ENCODE measurements at places on chromosomes 1 and 21.

DNA sequence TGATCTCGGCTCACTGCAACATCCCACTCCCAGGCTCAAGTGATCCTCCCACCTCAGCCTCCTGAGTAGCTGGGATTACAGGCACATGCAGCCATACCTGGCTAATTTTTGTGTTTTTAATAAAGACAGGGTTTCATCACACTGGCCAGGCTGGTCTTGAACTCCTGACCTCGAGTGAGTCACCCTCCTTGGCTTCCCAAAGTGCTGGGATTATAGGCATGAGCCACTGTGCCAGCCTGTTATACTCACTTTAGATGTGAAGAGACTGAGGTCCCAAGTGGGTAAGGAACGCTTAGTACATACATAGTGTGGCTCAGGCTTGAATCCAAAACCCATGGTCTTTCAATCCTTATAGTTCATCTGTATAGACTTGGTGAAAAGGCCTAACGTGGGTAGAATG is 63.7 kb upstream of the EPS8L3 start:
- no peak for DNase-seq

DNA sequence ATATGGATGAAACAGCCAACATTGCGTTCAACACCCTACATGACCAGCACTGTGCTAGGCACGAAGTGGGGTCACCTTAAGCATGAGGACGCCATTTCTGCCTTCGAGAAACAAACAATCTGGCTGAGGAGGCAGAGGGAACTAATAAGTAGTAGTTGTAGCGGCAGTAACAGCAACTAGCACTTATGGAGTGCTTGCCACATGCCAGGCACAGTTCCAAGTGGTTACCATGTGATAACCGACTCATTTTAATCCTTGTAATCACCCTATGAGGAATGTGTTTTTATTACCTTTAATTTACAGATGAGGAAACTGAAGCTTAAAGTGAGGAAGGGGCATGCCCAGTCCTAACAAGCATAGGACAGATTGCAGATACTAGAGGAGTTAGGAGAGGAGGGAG is 33.7 kb downstream of the KCND3 start:
- DNase-seq = no peak

DNA sequence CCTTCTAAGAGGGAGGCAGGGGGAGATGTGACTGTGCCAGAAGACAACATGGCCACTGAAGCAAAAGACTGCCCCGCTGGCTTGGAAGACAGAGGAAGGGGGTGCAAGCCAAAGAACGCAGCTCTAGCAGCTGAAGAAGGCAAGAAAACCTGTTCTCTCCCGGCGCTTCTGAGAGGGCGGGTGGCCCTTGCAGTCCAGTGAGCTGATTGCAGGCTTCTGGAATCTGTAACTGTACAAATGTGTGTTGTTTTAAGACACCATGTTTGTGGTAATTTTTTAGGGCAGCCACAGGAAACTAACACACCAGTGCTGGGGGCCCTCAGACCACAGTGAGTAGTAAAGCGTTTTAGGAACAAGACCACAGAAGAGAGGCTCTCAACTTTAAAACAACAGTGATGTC is 47.0 kb downstream of the CD46 start:
- no peak for DNase-seq

- DNase-seq = peak; percentile 45
Measured at GRCh38 chr1:923131-923990, at the start of gene SAMD11. TSS of gene SAMD11 (plus strand) at chr1:923923. CDS start at chr1:924432, 509 bp downstream.

GRCh38 chr1:226181996-226182714 is 4.4 kb downstream of the ACBD3 start:
- no peak for DNase-seq

GRCh38 chr1:20640183-20640597 is 6.9 kb downstream of the PINK1 start:
- DNase-seq = no peak

DNA sequence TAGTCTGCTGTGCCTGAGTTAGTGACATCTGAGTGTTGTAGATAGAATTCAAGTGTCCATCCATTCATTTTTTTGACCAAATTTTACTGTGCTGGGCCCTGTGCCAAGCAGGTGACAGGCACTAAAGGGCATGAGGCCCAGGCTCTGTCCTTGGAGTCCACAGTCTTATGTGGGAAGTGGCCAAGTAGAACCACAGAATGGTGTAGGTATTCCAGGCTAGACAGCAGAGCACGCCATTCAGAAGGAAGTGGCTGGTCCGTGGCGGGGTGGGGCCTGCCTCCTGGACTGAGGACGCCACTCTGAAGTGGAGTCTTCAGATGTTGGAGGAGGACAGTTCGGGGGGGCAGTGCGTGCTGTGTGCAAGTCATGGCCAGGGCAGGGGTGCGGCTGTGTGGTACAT is 68.9 kb upstream of the ACTL8 start:
- no peak for DNase-seq

DNA sequence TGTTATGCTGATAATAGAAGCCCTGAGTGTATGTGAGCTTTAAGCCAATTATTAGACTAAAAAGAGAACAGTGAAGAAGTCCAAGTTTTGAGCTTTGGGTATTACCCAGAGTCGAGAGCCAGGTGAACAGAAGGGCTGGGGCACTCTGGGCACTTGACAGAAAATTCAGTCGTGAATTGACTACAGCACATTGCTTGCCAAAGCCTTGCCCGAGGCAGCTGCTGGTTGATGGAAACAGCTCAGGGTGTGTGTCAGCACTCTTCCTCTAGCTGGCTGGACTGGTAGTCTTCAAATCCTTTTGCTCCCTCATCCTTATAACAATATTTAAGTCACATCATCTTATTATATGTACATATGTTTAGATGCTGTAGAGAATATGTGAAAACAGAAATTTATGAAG is 21.3 kb downstream of the PDE4B start:
- DNase-seq = no peak

DNA sequence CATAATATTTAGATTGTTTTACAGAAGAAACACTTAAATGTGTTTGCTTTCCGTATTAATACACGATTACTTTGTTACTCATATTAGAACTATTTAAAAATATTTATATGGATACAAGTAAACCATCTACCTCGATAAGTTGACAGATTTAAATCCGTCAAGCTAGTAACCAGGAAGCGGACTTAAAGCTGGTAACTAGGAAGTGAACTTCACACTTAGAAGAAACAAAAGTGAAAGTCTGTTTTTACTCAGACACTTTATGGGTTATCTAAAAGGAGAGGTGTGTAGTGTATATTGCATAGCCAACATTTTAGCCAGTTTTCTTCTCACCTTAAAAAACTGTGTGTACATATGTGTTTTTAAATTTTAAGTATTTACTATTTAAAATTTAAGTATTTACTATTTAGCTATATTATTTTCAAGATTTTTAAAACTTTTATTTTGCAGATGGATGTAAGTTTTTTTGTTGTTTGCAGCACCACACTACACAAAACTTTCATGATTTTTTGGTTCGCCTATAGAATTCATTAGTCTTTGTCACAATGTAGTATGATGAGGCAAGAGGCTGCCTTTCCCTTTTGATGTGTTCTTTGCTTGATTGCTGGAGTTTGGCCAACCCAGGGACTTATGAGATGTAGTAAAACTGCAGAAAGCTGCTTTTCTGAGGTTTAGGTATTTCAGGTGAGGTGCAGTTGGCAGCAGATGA is 2.7 kb downstream of the USP25 start:
- no peak for DNase-seq

GRCh38 chr1:70265946-70266345 is 44.8 kb downstream of the SRSF11 start:
- no peak for DNase-seq

GRCh38 chr1:5599541-5599940 is 392.7 kb downstream of the NPHP4 start:
- no peak for DNase-seq

GRCh38 chr1:161311595-161312181 is 1.9 kb upstream of the MPZ start:
- no peak for DNase-seq

- DNase-seq = peak; percentile 70
Measured at GRCh38 chr21:44892536-44893277, 19.2 kb upstream of the PTTG1IP start.

- no peak for DNase-seq
Measured at GRCh38 chr1:58753431-58753866, 30.4 kb downstream of the JUN start.

DNA sequence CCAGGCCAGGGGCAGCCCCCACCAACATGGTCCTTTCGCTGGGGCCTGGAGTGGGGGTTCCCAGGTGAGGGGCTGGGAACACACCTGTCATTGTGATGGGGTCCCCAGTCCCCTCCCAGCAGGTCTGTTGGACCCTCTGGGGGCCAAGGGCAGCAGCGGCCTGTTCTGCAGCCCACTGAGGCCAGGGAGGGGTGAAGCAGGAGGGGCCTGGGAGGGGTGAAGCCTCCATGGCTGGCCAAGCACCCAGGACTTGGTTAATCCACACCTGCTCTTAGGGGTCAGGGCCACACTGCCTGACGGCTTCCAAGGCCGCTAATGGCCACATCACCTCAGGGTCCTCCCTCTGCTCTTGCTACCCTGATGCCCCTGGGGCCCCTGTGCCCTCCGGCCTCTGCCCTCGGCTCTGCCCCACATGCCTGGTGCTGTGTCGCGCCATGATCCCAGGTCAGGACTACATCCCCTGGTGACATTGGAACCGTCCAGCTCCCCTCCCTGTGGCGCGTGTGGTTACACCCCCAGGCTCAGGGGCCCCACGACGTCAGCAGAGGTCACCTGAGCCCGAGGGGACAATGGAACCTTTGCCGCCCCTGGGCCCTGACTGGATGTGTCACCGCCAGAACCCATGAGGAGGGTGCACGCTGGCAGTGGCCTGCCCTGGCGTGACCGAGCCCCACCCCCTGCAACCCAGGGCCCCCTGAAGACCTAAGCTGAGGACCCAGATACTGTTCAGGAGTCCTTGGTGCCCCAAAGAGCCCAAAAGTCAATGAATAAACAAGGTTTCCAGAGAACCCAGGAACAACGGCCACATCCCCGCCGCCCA is 7.0 kb downstream of the TNFRSF18 start:
- no peak for DNase-seq

DNA sequence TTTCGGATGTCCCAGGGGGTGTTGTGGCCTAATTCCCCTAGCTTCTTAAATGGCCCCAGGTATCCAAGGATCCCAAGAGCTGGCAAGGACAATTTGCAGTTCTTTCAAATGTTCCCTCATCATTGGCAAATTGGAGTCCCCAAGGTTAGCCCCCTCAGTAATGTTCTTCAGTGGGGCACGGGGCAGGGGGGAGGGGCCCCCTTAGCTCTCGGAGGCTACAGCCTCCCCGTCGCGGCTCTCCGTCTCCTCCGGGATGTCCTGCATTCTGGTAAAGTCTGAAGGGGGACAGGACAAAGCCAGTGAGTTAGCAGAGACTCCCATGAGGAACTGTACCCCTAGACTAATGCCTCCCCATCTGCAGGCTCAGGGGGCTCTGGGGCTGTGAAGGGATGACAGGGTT is 6.3 kb downstream of the RXFP4 start:
- no peak for DNase-seq

- DNase-seq = no peak
Measured at GRCh38 chr1:189752461-189752995, 725.1 kb downstream of the BRINP3 start.

GRCh38 chr1:67771152-67771551 is 62.1 kb downstream of the GNG12 start:
- no peak for DNase-seq

DNA sequence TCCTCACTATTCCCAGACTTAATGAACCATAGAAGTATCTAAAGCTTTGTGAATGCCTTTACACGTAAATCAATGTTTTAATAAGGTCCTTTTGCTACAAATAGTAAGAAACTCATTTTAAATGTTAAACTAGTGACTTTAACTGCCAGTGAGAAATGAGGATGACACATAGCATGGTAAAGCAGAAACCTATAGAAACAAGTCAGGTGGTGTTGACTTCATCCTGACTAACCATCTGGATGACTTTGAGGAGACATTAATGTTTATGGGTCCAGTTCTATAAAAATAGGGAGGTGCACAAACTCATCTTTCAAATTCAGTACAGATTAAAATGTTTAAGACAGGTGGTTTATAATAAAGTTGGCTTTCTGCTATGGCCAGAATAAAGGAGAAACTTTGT is 85.4 kb downstream of the COLGALT2 start:
- DNase-seq = no peak

DNA sequence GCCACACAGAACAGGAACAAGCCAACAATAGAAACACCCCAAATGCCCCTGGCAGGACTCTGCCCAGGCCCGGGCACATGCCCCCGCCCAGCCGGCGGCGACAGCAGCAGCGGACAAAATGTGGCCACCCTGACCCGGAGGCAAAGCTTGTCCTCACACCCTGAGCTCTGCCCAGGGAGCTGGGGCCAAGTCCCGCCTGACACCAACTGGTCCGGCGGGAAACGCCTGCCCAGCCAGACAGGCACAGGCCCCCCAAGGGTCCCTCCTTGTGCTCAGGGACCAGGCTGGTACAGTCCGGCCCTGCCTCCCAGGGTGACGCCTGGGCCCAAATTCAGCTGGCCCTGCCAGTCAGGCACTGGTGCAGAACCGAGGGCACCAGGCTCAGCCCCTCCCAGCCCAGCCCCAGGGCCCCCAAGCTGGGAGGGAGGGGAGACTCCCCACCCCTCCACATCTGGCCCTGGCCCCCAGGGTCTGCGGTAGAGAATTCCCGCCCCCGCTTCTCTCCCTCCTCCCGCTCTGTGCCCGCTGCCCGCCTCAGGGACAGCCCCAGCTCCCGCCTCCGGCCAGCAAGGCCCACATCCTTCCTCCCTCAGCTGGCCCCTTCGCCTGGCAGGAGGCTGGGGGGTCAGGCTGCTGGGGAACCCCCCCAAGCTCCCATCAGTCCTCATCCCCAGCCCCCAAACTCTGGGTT is 2.0 kb downstream of the AHDC1 start:
- no peak for DNase-seq

- DNase-seq = no peak
Measured at GRCh38 chr1:172357753-172358385, 62.6 kb upstream of the C1orf105 start.

DNA sequence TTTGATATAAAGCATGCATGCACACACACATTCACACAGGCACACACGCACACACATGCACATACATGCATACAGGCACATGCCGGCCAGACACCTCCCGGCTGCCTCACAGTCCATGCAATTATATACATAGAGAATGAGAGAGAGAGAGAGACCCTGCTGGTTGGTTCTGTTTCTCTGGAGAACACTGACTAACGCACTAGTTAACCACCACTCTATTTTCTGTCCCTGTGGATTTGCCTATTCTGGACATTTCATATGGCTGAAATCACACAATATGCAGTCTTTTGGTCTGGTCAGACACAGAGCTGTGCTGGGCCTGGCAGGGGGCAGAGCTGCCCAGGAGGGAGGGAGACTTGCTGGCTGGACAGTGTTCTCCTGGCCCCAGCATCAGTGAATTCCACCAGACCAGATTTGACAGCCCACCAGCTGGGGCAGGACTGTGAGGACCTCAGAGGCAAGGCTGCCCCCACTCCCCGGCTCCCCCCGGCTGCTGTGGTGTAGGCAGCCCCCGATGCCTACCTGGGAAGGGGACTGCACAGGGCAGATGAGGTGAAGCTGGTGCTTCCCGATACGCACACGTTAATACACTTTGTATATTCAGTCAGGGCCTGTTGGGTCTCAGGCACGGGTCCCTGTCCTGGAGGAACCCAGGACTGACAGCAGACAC is 152.2 kb downstream of the NPHP4 start:
- DNase-seq = no peak

DNA sequence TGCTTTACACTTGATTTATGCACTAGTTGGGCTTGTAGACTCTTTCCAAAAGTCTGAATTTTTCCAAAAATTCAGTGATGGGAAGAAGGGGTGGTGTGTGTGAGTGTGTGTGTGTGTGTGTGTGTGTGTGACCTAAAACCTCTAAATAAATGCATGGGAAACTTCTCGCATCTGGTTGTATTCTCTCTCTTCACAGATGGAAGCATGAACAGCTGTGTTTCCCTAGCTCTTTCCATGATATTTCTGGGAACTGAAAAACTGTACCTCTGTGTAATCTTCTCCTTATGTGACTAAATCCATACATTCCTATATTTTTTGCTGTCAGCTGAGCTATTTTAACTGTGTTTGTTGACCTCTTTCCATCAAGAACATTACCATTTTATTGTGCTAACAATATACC is 26.2 kb upstream of the CYYR1 start:
- no peak for DNase-seq
